ENCODE measurements at places on chromosomes 1 and 21.

GRCh38 chr1:67552336-67552759 lies 122.1 kb upstream of the SERBP1 start:
- no peak for DNase-seq

- DNase-seq: no peak
Measured at GRCh38 chr1:230065571-230065970, 1.5 kb upstream of the GALNT2 start.

DNA sequence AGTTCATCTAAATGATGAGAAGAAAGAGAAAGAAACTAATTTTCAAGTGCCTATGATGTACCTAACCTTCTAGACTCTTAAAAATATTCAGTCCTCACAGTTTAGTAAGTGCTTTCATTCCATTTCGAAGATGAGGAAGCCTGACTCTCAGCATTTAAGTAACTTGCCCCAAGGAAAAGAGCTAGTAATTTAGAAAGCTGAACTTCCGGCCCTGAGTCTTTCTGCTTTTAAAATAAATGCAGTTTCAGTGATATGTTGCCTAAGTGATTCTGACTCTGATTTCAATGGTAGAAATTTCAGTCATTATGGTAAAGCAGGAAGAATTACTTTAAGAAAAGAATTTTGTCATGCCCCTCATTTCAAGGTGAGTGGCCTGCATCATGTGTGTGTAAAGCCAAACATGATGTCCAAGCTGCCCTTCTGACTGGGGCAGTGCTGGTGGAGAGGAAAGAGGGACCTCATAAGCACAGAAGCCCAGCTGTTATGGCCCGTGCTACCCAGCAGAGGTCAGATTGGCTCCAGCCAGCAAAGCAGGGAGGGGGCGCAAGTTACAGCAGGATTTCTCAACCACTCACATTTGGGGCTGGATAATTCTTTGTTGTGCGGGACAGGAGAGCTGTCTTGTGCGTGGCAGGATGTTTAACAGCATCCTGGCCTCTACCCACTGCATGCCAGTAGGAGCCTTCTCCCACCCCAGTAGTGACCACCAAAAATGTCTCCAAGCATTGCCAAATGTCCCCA lies 10.7 kb downstream of the ATP1A4 start:
- no peak for DNase-seq

DNA sequence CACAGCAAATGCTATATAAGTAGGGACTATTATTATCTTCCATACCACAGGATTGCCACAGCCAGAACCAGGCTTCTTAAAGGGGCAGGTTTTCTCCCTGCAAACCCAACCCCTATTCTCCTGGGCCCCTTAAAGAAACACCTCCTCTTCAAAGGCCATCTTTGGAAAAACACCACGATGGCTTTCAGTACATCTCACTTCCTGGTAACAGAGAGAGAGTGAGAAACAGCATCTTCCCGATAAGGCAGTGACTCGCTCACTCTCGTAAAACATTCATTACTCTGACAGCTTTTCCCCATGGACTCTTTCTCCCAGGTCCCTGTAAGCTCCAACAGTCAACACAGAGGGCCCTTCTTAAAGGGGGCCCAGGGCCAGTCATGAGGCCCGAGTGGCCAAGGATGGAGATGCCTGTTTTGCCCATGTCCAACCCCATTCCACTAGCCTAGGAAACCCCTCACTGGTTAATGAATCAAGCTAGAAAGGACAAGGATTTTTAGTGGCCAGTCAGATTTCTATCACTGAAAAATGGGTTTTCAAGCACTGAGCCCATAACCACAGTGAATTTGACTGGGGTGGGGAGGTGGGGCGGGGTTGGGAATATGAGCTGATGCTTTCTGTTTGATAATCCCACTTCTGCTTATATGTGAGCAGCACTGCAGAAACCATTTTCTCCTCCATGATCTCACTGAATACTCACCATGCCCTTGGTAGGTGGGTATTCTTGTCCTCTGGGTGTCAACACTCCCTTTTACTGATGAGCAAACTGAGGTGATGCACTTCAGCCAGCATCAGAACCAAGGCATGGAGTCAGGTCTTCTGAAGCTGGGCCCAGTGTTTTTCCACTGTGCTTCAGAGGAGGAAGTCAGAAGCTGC lies 3.6 kb upstream of the NAV1 start:
- no peak for DNase-seq

- no peak for DNase-seq
Measured at GRCh38 chr1:228268881-228269265, 61.0 kb downstream of the OBSCN start.

GRCh38 chr1:174158767-174159251 lies 511 bp upstream of the RABGAP1L start:
- peak; percentile 30 for DNase-seq

GRCh38 chr1:63772876-63773275 lies 941 bp upstream of the ROR1 start:
- DNase-seq: no peak

Measured in effector memory CD4-positive, alpha-beta T cell (primary cell).